ENCODE measurements at places on chromosomes 1 and 21.

- peak; percentile 64 for DNase-seq
Measured at GRCh38 chr1:27598902-27599528, 4.9 kb downstream of the AHDC1 start.

DNA sequence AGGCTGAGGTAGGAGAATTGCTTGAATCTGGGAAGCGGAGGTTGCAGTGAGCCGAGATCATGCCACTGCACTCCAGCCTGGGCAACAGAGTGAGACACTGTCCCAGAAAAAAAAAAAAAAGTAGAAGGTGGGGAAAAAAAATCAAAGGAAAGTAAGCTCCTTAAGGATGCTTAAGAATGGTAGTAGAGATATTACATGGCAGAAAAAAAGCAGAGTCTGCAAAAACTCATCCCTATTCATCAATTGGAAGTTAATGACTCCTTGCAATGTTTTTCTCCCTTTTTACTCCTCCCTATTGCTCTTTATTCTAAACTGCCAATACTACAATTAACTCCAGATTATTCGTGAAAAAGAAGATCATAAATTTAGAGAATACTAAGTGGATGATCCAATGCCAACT lies 23.4 kb downstream of the ENAH start:
- DNase-seq, result no peak

- DNase-seq, result no peak
Measured at GRCh38 chr1:27864264-27864895, 8.0 kb upstream of the THEMIS2 start.

DNA sequence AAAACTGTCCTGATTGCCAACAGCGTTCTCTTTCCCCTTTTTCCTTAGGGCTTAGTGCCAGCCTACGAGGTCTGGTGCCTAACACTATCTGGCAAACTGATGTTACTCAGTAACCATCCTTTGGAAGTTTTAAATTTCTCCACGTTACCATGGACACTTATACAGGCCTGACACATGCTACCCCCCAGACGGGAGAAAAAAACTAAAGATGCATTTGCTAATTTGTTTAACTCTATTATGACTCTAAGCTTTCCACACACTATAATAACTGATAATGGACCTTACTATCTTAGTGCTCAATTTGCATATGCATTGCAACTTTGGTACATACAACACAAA lies 36.8 kb downstream of the CLCA1 start:
- no peak for DNase-seq

GRCh38 chr1:41238311-41238988 lies 3.7 kb downstream of the SCMH1 start:
- peak; percentile 20 for DNase-seq

DNA sequence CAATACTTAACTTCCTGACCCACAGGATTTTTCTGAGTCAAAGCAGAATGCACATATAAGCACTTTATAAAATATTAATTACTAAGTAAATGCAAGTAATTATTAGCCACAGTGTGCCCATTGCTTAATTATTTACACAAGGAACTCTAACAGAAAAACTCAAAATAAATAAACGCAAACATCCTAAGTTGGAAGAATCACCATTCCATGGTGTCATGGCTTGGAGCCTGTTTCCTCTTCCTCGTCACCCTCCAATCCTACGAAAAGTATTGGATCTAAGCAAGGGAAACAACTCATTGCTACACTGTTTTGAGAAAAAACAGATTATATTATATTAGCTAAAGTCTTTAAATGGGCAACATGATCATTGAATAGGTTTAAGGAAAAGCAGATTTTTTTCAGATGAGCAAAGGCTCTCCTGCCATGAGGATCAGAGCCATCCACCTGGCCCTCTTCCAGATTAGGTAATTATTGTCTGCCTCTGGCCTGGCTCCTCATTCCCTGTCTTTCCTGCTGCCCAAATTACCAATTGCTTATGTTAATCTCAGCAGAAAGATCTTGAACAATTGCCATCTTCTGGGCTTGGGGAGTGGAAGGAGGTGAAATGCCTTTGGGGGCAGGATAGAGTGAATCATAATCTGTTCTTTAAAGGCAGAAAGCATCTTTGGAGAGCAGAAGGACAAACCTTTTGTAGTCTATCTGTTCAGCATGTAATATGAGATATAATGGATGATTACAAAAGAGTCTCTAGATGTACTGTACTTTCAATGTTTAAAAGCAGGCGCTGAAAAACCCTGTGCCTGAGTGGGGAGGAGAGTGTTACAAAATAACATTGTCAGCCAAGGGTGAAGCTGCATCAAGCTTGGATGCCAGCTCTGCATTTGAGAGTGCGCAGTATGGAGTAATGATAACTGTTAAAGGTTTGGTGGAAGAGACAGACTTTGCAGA lies 121.2 kb downstream of the DUSP10 start:
- no peak for DNase-seq

DNA sequence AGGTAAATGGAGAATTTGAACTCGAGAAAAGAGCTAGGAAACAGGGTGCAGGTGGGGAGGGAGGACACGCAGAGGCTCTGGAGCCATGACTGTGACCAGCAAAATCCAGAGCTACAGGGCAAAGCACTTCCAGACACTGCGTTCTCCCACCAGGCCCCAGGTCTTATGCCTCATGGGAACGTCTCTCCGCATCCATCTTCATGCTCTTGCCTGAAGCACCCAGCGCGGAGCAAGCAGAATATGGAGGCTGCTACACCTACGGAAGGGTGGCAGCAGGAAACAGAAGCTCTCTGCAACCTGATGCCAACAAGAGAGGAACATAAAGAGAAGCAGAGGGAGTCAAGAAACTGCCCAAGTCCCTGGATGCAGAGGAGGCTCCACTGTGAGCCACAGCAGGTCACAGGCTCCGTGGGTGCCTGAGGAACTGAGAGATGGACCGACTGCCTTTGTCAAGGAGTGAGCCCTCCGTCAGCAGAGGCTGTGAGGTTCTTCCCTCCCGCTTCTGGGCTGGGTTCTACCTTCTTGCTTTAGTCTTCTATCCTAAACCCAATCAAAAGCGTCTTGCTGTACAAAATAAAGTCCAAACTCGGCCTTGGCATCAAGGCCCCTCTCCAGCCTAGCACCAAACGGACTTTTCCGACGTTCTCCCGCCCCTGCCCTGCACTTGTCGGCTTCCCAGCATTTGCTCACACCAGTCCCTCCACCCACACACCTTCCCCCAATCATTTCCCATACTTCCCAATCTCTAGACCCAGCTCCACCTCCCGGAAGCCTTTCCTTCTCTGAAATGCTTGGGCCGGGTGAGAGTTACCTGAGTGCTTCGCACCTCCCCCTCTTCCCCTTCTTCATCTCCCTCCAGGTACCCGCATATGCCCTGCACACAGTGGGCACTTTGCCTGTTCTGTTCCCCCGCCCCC lies 930 bp downstream of the DHCR24 start:
- DNase-seq, result no peak

GRCh38 chr1:57572016-57572415 lies 148.2 kb upstream of the DAB1 start:
- DNase-seq, result no peak

Measured in fibroblast of villous mesenchyme (primary cell).